ENCODE measurements at places on chromosomes 6 and 20.

DNA sequence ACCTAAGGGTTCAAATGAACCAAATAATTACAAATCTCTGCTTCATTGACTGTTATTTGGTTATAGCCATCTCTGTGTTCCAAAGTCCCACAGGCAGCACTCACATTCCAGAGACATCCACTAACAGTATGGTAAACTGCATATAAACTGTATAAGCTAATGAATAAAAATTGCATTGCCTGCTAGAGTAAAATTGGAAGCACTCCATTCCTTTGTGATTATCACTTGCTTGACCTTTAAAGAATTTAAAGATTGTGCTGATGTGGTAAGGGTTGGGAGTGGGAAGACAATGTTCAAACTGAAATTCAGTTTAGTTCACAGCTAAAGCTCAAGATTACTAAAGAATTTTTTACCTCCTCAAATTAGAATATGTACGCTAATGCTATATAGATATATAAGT lies 31.0 kb upstream of the OSTM1 start:
- no peak for DNase-seq

DNA sequence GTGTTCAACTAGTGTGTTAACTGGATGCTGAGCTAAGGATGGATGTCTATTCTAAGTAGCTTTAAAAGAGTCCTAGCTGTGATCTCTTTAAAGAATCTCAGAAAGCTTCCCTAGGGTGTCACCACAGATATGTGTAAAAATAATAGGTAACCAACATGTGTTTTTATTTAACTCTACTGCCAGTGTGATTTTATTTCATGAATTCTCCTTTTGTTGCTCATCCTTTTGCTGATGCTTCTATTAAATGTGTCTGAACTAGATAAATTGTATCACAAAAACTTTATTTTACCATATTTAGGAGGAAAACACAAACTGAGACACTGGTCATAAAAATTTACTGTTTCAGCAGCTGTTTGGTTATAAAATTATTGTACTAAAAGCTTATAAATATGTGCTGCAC lies 809.4 kb upstream of the CITED2 start:
- no peak for DNase-seq

- no peak for DNase-seq
Observed at GRCh38 chr6:108666656-108667260, 106.0 kb downstream of the FOXO3 start.

DNA sequence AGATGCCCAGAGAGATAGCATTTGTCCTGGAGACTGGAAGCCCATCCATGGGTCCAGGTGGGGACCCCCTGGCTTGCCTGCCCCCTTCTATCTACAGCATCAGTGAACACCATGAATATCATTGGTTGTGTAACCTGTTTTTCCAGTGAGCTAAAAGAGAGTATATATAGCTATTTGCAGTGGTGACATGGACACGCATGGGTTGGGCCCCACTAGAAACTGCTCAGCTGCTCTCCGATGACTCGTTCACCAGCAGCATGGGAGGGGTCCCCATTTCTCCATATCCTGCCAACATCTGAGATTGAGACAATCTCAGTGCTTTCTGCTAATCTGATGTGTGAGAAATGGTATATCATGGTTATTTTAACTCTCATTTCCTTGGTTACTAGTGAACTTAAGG lies 4.0 kb upstream of the ZC3H12D start:
- no peak for DNase-seq

- no peak for DNase-seq
Observed at GRCh38 chr6:17120019-17120418, 18.2 kb downstream of the STMND1 start.

DNA sequence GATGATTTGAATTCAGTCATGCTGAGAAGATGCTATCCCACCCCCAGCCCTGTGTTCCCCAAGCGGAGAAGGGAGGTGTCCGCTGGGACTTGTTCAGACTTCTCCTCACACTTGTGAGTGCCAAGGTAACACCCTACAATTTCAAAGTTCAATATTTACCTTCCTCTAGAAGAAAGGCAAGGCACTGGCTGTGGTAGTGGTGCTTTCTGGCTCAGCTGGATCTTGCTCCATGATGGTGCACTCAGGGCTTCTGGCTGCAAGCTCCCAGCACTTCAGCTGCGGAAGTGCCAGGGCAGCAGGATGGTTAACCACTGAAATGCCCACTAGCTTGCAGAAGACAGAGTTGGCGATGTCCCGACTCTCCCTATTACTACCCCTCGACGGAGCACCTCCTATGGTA lies 135.4 kb downstream of the MTFR2 start:
- no peak for DNase-seq

- DNase-seq = no peak
Observed at GRCh38 chr6:81634155-81634880, 118.2 kb downstream of the TENT5A start.

GRCh38 chr20:11447371-11448100 lies 470.2 kb upstream of the BTBD3 start:
- no peak for DNase-seq

GRCh38 chr20:21874921-21875320 lies 169.5 kb downstream of the PAX1 start:
- DNase-seq = no peak

- DNase-seq = no peak
Observed at GRCh38 chr6:84749181-84749580, 15.2 kb downstream of the TBX18 start.

GRCh38 chr6:38279963-38280588 lies 359.7 kb downstream of the BTBD9 start:
- DNase-seq = no peak

DNA sequence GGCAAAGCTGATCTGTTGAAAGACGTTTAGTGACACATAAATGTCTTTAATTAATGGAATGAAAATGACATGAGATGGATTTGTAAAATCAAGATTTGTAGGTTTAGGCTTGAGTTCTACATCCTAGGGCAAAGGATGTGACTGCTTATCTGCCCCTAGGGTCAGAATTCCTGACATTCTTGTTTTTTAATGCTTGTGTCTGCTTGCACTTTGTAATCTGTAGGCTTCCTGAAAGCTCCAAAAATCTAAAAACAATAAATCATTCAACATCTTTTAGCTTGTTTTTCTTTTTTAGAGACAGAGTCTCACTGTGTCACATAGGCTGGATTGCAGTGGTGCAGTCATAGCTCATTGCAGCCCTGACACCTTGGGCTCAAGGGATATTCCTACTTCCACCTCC lies 107.9 kb upstream of the MLIP start:
- no peak for DNase-seq

DNA sequence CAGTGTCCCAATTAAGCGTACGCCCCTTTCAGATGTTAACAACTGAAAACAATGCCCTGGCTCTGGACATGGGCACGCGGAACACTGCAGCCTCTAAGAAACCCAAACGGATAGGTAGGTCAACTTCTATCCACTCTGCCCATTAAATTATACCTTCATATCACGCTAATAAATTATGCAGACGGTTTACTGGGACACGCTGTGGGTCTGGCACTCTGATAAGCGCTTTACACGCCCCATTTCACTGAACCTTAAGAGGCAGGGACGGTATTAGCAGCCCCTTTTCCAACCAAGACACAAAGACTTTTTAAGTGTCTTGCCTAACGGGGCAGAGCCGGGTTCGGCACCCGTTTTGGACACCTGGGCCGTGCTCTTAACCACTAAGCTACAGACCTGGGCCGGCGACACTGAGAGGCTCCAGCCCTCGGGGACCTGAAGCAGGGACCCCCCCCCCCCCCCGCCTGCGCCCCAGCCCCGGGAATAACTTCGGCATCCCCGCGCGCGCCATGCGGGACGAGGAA lies 744 bp downstream of the STAU1 start:
- no peak for DNase-seq

DNA sequence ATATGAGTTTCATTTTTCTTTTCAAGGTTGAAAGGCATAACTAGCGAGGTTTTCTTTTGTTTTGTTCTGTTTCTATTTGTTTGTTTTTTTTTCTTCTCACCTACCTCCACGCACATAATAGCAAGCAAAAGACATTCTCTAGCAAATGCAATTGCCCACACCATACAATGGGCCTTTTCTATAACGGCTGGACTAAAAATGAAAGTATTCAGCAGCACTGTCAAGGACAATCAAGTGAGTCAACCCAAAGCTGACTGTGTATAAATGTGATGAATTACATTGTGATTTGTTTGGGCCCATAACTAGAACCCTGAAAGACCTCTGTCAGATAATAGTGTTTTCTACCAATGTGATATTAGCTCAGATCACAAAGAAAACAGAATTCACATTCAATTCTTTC lies 496.7 kb downstream of the RNF144B start:
- DNase-seq = no peak

DNA sequence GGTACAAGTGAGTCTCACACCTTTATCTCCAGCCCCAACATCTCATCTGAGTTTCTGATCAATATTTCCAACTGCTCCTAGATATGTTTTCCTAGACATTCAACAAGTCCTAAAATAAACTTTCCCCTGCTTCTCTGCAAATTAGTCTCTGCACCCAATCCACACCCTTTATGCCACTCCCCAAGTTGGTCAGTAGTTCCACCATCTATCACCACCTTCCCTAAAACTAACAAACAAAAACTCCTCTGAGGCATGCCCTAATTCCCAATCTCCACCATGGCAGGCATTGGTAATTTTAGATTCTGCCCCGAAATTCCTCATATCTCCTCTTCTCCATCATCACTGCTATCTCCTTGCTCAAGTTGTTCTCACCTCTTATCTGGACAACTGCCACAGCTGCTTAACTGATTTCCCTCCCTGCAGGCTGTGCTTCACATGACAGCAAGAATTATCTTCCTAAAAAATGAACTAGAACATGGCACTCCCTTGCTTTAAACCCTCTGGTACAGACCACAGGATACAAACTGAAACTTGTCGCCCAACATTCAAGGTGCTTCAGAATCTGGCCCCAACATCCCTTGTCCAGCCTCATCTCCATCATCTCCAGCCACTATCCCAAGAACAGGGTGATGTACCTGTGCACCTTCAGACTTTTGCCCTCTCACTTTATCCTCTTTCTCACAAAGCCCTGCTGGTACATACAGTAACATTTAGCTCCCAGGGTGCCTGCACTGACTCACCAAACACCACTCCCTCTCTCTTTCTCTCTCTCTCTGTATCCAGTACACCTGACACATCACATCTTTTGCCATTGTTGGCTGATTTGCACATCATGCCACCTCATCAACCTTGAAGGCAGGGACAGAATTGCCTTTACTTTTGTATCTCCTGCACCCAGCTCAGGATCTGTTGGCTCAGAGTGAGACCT lies 55.5 kb downstream of the ZHX3 start:
- no peak for DNase-seq

GRCh38 chr6:154435400-154435945 lies 75.0 kb downstream of the CNKSR3 start:
- no peak for DNase-seq

GRCh38 chr6:52415917-52416628 lies 4.1 kb upstream of the EFHC1 start:
- no peak for DNase-seq

- DNase-seq = no peak
Observed at GRCh38 chr20:46402331-46402811, 4.0 kb downstream of the ELMO2 start.

- no peak for DNase-seq
Observed at GRCh38 chr20:49115564-49115963, 69.5 kb downstream of the CSE1L start.

DNA sequence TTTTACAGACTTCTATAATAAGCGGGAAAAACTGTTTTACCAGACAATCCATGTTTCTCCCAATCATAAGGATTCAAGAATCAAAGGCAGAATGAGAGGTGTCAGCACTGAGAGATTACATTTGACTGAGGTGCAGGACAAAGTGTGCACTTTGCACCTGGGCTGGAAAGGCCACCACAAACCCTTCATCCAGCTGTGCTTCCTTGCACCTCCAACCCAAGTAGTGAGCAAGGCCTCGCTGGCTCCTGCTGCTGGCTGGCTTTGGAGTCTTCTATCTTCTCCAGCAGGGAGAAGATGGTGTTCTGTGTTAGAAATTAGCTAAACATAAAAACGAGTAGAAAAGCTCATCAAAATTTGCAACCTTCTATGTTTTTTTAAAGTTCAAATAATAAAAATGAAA lies 77.7 kb downstream of the CHD6 start:
- DNase-seq = no peak

GRCh38 chr6:79525272-79526100 lies 11.7 kb downstream of the LCA5 start:
- peak; percentile 44 for DNase-seq

GRCh38 chr6:121435444-121436069 lies at the start of gene GJA1:
TSS of gene GJA1 (plus strand) at chr6:121435646. CDS start at chr6:121446848, 11,202 bp downstream.
- DNase-seq = no peak

DNA sequence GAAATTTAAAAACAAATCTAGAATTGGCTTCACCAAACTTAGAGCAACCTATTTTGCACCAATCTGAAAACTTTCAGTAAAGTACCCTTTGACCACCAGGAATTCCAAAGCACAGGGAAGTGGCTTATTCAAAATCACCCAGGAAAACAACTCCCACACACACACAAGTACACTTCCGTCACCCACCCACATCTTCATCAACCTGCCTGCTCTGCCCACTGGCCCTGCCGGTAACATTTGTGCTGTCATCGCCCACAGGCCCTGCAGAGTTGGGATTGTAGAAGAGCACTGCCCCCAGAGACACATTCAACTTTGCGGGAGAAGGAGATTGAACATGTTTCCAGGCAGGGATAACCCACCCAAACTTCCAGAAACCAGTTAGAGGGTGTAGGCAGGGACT lies 19.3 kb upstream of the SCML4 start:
- DNase-seq = no peak

GRCh38 chr6:134464690-134465411 lies 146.9 kb upstream of the SGK1 start:
- peak; percentile 86 for DNase-seq

DNA sequence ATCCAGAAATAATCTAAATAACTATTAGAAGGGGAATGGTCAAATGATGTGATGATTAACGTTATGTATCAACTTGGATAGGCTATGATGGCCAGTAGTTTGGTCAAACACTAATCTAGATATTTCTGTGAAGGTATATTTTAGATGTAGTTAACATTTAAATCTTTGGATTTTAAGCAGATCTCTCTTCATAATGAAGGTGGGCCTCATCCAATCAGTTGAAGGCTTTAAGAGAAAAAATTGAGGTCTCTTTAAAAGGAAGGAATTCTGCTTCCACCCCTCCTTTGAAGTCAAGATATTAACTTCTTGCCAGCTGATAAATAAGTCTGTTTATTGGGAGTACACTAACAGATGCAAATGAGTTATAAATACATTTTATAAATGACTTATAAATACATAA lies 760.0 kb upstream of the SLC35B3 start:
- no peak for DNase-seq

DNA sequence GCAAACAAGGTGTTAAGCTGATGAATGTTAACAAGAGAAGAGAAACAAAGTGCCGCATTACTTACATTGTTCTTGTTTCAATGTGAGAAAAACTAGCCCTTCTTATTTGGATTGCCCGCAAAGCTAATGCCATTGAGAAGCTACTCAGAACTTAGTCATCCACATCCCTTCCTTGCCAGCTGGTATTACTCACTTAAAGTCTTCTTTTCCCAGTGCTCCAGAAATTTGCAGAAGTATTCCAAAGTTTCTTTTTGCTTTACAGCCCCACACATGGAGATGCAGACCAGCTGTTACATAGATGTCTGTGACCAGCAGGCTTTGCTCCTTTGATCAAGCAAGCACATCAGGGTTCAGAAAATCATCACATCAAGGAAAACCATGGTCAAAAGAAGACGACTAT lies 529.0 kb downstream of the TBC1D32 start:
- DNase-seq = no peak

- DNase-seq = no peak
Observed at GRCh38 chr6:102746941-102747340, 1353.4 kb downstream of the GRIK2 start.

- DNase-seq = no peak
Observed at GRCh38 chr6:167229586-167229985, 61.5 kb upstream of the UNC93A start.
